Ovary (tissue), 10 donors: ENCODE measurements at places on chromosomes 3 and 15. TPM values are rescaled to one million over a fixed set of nuclear protein-coding genes. Genes with fewer than 3 reads are reported as not detected.

DNA sequence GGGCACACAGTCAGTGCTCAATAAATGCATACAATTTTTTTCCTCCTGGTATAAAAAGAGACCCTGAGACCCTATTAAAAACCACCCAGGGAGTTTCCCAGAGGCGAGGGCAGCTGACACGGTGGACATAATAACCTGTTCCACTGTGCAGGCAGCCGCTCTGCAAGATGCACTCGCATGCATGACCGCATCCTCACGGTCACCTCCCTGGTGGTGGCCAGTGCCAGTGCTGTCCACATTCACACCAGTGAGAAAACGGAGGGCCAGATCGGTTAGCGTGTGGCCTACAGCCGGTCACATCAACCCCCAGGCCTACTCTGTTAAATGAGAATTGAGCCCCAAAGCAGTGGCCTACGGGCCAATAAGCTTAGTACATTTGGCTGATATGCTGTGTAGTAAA is 24.8 kb downstream of the SH3BP5 start:
- no peak for DNase-seq

- no peak for DNase-seq
These were observed 1042.0 kb downstream of the ROBO1 start for GRCh38 chr3:78725703-78726246.

DNA sequence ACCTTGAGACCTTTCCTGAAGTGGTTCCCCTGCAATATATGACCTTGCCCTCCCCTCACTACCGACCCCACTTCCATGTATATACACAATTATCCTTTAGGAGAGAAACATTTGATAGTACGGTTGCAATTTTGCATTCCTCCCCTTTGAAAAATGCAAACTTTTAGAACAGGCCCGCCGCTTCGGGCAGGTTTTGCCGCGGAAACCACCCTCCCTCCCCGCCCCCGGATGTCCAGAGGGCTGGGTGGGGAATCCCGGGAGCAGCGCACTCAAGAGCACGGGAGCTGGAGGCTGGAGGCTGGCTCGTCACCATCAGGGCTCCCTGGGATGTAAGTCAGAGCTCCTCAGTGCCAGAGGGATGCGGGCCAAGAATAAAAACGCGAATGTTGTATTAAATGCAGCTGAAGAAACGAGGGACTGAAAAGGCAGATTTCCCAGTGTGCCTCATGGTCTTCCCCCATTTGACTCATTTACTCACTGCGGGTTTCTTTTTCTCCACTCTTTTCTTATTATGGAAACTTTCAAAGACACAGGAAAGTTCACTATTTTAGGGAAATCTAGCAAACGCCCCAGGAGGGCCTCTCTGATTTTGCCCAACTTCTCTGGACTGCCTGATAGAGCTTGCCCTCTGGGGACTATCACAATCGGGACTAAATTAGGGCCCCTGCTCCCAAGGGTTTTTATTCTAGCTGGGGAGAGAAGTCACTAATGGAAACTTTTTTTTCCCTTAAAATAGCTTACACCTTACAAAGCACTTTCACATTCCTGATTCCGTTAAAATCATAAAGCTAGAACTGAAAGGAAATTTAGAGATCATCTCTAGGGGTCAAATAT is 2.9 kb upstream of the USP3 start:
- DNase-seq: peak; percentile 89

DNA sequence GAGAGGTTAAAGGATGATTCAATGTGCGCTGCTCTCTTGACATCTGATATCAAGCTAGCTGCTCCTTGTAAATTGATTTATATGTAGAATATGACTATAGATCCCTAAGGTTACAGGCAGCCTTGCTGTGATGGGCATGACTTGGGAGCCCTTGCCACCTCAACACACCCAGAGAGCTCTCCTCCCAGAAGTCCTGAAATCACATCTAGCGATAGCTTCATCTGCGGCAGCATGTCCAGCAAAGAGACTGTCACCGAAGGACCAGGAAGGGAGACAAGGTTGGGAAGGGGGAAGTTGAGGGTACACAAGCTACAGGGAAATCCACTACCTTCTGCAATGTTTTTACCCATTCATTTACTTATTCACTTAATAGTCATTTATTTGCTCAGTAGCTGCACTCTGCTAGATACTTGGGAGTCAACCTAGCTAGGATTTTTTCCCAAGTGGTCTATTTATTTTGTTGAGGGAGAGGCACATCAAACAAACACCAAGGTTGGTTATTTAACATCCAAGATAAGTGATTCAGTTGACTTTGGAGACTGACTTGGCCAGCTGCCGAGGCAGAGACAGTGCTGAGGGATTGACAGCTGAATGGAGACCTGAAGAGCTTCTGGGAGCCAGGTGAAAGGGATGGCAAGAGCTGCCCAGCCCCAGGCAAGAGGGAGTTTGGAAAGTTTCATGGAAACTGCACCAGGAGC is 205.8 kb upstream of the IL12A start:
- no peak for DNase-seq

The PPP1R14D gene
- not detected for polyA plus RNA-seq

The ELL3 gene
- 4.9 TPM for polyA plus RNA-seq

The SPINT1 gene
- polyA plus RNA-seq: 2.0 TPM

- no peak for DNase-seq
These were observed 333.0 kb upstream of the SATB1 start for GRCh38 chr3:18758047-18758704.

DNA sequence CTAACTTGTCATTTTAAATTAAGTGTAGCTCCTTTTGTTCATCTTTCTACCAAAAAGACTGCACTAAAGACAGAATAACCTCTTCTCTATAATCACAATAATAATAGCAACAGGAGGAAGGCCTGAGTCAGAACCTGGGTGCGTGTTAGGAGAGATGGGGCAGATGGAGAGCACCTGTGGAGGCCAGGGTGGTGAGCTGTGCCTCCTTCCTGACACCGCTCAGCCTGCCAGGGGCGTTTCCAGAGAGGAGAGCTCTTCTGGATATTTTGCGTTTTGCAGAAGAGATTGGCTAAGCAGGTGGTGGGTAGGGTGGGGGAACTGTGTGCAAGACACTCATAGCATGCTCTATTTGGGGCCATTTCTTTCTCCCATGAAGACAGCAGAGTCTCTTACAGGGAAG is 83.5 kb downstream of the MEGF11 start:
- no peak for DNase-seq

DNA sequence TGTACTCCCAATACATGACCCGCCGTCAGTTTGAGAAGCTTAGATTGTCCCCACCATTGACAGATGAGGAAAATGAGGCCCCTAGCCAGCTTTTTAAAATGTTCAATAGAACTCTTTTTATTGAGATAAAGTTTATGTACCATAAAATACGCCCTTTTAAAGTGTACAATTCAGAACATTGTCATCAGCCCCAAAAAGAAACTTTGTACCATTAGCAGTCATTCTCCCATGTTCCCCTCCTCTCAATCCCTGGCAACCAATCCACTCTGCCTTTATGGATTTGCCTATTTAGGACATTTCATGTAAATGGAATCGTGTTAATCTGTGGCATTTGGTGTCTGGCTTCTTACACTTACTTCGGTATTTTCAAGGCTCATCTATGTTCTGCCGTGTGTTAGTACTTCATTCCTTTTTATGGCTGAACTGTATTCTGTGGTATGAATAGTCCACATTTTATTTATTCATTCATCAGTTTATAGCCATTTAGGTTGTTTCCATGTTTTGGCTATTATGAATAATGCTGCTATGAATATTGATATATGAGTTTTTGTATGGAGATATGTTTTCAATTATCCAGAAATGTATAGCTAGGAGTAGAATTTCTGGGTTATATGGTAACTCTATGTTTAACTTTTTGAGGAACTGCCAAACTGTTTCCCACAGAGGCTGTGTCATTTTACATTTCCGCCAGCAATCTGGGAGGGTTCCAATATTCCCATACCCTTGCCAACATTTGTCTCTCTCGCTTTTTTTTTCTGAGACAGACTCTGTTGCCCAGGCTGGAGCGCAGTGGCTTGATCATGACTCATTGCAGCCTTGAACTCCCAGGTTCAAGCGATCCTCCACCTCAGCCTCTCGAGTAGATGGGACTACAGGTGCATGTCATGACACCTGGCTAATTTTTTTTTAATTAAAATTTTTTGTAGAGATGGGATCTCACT is 15.3 kb upstream of the PTPN23 start:
- DNase-seq: no peak

DNA sequence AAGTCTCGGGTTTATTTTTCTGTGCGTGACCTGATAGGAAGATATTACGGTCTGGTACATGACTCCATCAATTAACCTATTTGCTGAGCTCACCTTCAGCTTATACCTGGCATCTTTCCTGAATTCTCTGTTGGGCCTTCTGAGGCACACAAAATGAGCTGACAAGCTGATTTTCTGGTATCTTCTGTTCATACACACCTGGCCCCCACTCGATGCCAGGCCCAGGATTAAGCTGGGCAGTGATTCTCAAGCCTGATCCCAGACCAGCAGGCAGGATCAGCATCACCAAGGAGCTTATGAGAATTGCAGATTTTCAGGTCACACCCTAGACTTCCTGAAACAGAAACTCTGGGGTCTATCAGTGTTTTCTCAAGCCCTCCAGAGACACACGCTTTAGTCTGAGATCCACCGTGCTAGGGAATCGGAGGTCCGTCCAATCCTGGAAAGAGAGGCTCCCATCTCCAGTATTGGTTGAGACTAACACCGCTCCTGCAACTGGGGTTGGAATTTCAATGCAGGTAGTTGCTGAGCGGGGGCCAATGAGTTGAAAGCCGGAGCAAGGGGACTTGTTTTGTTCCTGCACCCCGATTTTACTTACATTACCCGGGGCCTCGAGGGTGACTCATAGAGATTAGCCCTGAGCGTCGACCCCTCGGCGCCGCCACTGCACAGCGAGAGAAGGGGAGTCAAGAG is 636 bp upstream of the EIF1B start:
- DNase-seq: no peak

GRCh38 chr3:37762698-37763097 is 99.0 kb upstream of the CTDSPL start:
- no peak for DNase-seq

DNA sequence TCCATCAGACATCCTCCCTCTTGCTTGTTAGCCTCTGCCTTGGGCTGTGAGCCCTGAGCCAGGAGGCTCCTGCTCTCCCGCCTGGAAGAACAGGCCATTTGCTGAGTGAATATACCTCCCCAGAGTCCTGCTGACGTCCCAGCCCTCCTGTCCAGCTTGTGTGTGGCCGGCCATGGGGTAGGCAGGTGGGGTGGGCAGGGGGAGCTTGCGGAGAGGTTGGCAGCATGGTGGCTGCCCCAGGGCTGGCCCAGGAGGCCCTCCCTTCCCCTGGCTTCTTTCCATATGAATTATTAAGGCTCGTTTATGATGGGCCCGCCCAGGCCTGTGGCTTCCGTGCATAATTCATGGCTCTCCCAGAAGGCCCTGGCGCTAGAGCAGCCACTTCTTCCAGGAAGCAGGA is 18.7 kb downstream of the CACNA2D2 start:
- DNase-seq: no peak

DNA sequence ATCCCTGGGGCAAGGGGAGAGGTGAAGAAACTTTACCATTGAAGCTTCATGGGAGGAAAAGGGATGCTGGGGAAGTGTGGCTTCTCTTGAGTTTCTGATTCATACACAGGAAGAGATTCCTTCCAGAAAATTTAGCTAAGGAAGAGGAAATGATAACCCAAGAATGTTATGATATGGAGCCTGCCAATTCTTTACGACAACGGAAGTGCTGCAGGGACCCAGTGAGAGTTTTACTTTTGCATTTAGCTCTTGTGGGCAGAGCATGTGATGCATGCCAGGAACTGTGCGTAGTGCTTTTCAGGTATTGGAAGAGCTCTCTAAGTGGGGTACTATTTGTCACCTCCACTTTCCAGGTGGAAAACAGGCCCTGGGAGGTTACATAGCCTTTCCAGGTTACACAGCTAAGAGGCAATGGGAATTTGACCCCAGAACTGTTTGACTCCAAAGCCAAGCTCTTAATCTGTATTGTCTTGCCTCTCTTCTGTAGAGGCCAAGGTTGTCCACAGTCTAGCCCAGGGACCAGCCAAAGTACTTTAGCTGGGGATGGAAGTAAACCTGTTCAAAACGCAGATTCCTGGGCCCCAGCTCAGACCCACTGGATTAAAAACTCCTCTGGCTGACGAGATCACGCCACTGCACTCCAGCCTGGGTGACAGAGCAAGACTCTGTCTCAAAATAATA is 23.0 kb downstream of the CMTM7 start:
- no peak for DNase-seq

The RHOV gene
- 0.13 TPM for polyA plus RNA-seq

The TRIM42 gene
- not detected for polyA plus RNA-seq

The SCG3 gene
- polyA plus RNA-seq: 0.37 TPM

DNA sequence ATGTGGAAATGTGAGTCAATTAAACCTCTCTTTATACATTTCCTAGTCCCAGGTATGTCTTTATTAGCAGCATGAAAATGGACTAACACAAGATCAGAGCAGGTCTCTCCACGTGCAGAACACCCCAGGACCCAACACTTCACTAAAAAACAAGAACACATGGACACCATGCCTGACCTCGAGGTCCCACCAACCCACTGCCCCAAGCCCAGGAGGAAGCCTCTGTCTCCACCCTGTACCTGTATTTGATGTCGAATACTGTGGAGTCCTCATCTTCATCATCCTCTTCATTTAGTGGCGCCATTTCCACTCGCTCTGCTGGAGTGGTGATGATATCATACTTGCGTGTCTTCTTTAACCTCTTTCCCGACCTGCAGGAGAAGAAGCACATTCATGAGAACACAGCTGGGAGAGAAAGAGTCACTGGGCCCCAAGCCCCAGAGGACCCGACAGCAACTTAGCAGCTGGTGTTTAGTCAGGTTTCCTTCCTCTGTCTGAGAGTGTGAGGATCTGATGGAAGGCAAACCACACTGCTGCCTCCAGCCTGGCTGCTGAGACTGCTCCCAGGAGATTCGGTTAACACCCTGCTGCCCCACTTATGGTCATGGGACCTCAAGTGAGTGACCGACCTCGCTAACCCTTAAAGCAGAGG is 25.5 kb downstream of the FAM174B start:
- no peak for DNase-seq

The SKOR1 gene
- 0.05 TPM for polyA plus RNA-seq

DNA sequence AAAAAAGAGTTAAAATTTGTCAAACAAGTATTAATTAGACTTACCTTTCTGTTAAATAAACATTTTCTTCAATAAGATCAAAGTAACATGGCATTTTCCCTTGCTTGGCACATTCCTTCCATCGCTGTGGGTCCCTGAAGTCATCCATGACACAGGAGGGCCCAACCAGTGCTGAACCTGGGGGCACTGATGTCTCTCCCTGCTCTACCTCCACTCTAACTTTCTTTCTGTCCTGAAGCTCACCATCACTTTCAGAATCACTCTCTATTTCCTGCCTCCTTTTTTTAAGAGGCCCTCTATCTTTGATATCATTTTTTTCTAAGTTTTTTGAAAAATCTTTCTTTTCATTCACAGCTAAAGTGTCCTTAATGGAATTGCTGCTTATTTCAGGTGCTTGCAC is 43.8 kb downstream of the SETD2 start:
- DNase-seq: no peak
